Mesenteric fat pad (tissue), 1 donor: ENCODE measurements at places on chromosomes 2 and 18.

DNA sequence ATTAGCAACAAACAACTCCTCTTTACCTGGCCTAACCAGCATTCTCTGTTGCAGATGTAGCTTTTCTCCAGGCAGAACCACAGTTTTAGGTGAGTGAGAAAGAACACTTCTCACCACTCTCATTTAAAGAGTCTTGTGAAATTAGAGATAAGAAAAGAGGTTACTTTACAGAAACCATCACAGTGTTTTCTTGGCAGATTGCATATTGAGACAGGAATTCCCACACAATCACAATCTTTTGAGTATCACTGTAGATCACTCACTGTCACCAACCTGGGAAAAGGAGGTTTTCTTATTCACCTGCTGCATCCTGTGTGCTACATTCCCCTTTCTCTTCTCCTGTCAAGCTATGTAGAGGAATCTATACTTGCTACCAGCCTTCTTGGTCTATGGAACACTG lies 574.6 kb downstream of the SLC4A3 start:
- DNase-seq = no peak

- no peak for DNase-seq
These were observed 14.7 kb downstream of the CD28 start for GRCh38 chr2:203720915-203721672.

GRCh38 chr18:64713284-64713683 lies 564.4 kb upstream of the LINC00305 start:
- DNase-seq = no peak

DNA sequence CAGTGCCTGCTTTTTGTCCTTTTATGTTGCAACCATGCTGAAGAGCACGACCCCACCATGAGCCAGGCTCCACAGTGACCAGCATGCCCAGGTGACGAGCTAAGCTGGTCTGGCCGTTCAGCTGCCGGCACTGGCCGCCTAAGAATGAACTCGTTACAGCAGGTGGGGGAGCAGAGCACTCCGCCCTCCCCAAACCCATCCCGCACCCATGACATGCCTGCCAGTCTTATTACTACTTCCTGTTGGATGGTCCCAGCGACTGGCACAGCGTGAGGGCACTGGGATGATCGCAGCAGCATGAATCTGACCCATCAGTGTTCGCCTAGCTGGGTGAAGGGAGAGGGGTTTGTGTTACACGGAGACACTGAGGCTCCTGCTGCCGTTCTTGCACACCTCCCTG lies 11.5 kb downstream of the DIPK1C start:
- peak; percentile 81 for DNase-seq

DNA sequence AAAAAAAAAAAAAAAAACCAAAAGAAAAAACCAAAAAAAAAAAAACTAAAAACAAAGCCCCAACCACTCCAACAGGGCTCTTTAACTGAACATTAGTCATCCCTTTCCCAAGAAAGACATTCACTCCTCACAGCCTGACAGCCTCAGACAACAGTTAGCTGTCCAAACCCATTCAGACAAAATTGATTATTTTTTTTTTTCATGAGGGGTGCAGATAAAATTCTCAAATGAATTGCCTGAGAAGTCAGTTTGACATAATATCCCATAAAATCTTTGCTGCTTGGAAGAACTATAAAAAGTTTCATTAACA lies 206.1 kb upstream of the REV1 start:
- DNase-seq = no peak

DNA sequence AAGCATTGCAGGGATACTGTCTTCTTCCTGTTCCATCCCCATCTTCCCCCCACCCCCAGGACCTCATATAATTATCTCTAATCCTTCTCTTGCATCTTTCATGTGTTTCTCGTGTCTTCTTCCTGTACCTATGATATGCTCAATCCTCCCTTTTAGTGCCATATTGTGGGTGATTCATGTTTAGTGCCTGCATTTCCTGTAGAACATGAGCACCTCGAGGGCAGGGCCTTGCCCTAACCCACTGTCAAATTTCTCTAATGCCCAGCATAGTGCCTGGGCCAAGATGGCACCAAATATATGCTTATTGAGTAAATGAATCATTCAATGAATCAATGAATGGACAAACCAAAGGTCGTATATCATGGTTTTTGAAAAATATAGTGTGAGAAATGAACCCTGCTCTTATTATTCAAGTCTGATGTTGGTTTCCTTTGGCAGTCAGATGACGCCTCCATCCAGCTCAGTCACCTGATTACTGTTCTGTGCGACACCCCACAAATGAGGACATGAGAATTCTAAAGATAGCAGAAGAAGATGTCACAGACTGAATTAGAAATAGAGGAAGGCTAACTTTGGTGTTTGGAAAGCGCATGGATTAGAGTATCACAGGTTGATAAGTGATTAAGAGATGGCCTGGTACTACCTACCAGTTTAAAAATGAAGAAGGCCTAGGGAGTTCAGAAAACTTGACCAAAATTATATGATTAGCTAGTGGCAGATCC lies 278.4 kb downstream of the PRKCE start:
- DNase-seq = no peak

GRCh38 chr2:241964133-241964532 lies 94.6 kb downstream of the RTP5 start:
- no peak for DNase-seq

DNA sequence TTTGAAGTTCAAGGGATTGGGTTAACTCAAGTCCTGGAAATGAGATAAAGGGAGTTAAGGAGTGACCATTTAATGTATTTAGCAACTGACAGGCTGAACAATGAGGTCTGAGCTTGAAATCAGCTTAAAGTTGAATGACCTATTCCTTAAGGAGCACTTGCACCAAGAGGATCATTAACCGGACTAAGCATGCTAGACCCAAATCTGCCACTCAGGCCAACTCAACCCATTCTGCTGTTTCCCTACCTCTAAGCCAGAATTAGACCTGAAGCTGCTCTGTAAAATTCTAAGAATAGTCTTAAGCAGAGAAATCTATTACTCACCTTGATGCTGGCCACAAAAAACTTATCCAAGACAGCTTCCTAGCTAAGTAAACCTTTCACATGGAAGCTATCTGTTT lies 59.8 kb downstream of the SPRED2 start:
- no peak for DNase-seq

DNA sequence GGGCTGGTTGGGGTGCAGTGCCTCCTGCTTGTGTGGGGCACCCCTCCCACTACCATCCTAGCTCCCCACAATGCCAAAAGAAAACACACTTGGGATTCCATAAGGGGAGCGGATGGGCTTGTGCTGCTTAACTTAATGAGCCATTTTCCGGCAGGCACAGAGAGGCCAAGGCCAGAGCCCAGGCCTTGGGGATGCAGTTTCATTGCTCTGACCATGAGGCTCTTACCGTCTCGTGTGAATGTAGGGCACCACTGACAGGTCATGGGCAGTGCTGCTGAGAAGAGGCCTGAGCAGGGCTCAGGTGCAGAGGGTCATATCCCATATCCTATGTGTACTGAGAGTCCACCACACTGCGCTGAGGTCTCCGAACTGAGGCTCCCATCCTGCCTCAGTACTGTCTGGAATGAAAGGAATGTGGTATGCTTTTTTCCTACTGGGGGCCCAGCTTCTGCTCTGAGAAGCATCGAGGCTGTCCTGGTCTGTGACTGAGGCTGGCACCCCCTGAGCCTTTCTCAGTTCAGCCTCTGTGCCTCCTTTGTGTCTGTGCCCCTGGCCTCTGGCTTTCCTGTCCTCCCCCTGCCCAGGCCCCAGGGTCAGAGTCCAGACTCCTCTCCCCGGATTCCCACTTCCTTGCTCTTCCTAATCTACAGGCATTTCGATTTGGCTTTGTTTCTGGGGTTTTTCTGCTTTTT lies 45.2 kb upstream of the MAPRE3 start:
- DNase-seq = no peak

DNA sequence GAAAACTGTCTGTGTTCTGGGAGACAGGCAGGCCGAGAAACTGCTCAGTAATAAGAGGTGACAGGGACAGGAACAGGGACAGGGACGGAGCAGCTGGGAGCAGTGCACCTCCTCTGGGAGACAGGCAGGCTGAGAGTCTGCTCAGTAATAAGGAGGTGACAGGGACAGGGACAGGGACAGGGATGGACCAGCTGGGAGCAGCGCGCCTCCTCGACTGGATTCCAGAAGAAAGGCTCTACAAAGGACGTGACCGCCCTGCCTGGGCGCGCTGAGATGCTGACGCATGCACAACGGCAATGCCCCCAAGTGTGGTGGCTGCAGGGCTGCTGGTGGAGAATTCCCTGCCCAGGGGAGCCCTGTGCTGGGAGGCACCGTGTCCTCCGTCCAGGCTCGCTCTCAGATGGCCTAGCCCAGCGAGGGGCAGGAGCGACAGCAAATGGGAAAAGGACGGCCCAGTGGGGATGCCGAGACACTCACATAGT lies 44.2 kb upstream of the PXDN start:
- peak; percentile 45 for DNase-seq
